ENCODE measurements at places on chromosomes 7 and 10. TPM values are rescaled to one million over a fixed set of nuclear protein-coding genes. Genes with fewer than 3 reads are reported as not detected.

Gene CUL2
- total RNA-seq = 18.3 TPM

Gene CNTNAP2
- total RNA-seq = 14.1 TPM

Gene EEPD1
- 12.5 TPM for total RNA-seq

Gene CYTH3
- total RNA-seq = 19.3 TPM

Gene CNPY1
- total RNA-seq = 0.52 TPM

Gene COPG2
- total RNA-seq = 47.5 TPM

Gene UPK3B
- total RNA-seq = not detected

Gene OPALIN
- total RNA-seq = not detected

Gene NPTX2
- 3.1 TPM for total RNA-seq

Gene TWIST1
- total RNA-seq = 12.0 TPM

Gene AS3MT
- 6.8 TPM for total RNA-seq

Gene EBF3
- 33.4 TPM for total RNA-seq

Gene ABCF2
- total RNA-seq = 20.9 TPM

Gene SAP25
- total RNA-seq = not detected

Gene SEMA4G
- 0.52 TPM for total RNA-seq

Gene FAS
- total RNA-seq = 8.4 TPM

Gene WNT8B
- not detected for total RNA-seq

Gene C7orf57
- not detected for total RNA-seq

Gene GNGT1
- total RNA-seq = not detected

Gene NEURL1
- 12.0 TPM for total RNA-seq

Gene COL13A1
- total RNA-seq = 13.0 TPM

Gene HTR7
- total RNA-seq = under 0.01 TPM

Gene PIP
- total RNA-seq = not detected

Gene AKR1E2
- total RNA-seq = 46.4 TPM

Gene PPP1R17
- total RNA-seq = not detected

Gene COL17A1
- under 0.01 TPM for total RNA-seq

Gene ZNF425
- total RNA-seq = 5.2 TPM

Gene IDI1
- total RNA-seq = 31.8 TPM

Gene PPP1R3C
- 218 TPM for total RNA-seq

Gene HOXA11
- total RNA-seq = 2.1 TPM

Gene EPO
- total RNA-seq = not detected

Gene UBN2
- total RNA-seq = 11.5 TPM

Gene ICA1
- total RNA-seq = 8.9 TPM

Gene ARMH3
- total RNA-seq = 13.0 TPM

All from skeletal muscle tissue (tissue), 5 donors.